Lung microvascular endothelial cell (primary cell): ENCODE measurements at places on chromosomes 12 and 14. TPM values are rescaled to one million over a fixed set of nuclear protein-coding genes. Genes with fewer than 3 reads are reported as not detected.

Gene PLCZ1
- total RNA-seq = not detected in 2 replicates

Gene KRT3
- total RNA-seq = not detected in 2 replicates

Gene TAMALIN
- total RNA-seq = 17.9 and 26.4 TPM in 2 replicates

Gene POTEM
- total RNA-seq = not detected in 2 replicates

- no peak for DNase-seq
Measured at GRCh38 chr12:133145981-133146380, 15.6 kb downstream of the ZNF10 start.

DNA sequence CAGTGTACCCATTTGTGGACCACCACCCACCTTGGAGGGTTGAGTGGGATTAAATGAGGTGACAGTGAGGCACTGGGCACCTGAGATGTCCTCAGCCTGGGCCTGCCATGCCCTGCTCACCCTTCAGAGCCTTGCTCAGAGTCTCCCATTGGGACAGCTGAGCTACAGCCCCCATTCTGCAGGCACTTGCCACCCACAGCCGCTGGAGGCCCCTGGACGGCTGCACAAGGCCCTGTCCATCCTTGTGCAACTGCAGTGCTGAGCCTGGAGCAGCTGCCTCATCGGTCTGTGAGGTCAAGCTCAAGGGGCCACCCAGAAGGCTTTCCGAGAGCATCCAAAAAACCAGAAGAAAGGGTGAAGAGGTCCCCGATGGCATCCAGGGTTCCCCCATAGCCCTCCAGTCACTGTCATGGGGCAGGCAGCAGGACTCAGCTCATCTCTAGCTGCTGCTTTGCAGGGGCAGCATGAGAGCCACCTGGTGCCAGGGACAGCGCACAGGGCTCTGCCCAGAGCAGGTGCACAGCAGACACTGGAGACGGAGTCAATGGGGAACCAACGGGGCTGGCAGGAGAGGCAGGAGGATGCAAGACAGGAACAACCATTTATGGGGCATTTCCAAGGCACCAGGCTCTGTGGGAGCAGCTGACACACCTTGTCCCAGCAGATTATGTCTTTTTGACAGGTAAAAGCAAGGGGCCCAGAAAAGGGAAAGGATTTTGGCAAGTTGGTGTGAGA, 84.6 kb downstream of the ARL6IP4 start:
- DNase-seq = no peak

DNA sequence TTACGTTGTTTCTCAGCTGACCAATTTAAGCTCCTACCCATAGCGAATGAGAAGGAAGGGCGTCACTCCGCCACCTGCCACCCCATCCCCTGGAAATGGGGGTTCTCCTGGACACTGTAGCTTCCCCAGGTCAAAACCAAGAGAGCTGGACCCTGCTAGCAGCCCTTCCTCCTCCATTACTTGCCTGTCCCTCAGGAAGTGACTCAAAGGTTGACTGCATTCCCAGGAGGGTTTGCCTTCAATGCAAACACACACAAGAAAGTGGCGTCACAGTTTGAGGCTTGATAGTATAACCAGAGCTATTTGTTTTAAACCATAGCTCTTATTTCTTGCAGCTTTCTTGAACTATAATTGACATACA, 79.1 kb downstream of the KCNK13 start:
- no peak for DNase-seq

GRCh38 chr12:68264857-68265256, 11.5 kb upstream of the IL22 start:
- no peak for DNase-seq

DNA sequence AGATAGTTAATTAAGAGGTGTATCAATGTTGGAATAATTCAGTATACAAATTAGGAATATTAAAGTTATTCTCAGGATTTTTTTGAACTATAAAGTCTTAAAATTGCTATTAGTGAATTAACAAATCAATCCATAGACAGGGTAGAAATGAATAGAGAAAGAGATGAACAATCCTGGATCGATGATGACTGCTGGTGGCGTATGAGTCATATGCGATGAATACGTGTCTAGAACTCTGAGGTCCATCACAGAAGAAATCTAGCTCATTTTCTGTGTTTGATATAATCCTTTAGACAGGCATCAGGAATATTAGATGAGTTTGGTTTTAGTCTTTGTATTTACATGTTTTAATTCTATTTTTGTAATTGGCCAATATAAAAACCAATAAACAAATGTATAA, 85.4 kb upstream of the RTL1 start:
- DNase-seq = no peak
